ENCODE measurements at places on chromosomes 2 and 18. TPM values are rescaled to one million over a fixed set of nuclear protein-coding genes. Genes with fewer than 3 reads are reported as not detected.

DNA sequence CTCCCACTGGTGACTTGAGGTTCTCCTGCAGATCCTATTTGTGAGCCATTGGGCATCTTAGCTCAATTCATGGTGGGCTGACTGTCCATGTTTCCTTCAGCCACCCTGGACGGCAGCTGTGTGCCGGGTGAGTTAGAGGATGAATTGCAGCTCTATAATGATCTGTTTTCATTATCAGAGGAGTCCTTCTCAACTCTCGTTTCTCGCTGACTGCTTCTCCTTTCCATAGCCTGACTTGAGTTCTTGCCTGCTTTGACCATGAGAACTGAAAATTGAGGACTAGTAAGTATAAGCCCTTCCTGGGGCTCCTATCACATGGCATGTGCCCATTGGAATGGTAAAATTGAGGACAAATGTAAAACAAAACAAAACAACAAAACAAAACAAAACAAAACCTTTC is 121.8 kb downstream of the CDC42EP3 start:
- no peak for DNase-seq

DNA sequence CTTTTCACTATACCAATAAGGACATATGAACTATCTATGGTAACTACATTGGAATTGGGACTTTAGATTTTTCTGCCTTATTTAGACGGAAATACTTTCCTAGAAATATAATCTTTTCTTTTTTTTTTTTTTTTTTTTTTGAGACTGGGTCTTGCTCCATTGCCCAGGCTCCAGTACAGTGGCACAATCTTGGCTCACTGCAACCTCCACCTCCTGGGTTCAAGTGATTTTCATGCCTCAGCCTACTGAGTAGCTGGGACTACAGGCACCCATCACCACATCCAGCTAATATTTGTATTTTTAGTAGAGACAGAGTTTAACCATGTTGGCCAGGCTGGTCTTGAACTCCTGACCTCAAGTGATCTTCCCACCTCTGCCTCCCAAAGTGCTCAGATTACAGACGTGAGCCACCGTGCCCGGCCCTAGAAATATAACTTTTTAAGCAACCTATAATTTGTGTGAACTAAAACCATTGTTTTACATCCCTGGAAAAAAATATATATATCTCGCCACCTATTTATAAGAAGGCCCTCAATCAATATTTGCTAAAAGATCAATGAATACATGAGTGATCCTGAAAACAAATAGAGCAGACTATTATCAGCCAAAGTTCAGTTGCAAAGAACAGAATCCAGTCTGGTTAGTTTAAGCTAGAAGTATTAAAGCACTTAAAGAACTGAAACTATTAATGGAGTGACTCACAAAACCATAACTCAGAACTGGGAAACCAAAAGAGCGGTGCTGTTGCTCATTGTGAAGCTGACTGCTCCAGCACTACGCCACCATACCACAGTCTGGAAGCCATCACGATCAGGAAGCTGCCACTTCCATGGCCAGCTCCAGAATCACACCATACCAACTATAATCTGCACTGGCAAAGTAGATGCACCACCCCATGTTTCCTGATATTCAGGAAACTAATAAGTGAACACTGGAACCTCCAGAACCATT is 8.4 kb upstream of the HNRNPLL start:
- no peak for DNase-seq

GRCh38 chr2:15201009-15201408 is 360.1 kb downstream of the NBAS start:
- no peak for DNase-seq

Gene CAPN13
- total RNA-seq, result not detected

DNA sequence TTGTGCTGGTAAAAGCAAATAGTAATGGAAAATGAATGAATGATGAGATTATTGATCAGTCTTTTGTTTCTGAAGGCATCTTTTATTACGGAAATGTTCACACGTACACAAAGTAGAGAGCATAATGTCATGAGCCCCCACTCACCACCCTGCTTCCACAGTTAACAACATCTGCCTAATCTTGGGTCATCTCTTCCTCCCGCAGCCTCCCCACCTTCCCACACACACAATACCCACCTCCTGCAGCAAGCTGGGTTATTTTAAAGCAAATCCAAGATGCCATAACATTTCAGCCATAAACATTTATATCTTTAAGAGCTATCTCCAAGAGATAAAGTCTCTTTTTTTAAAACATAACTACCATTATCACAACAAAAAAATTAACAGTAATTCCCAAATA is 36.3 kb downstream of the CYP27C1 start:
- no peak for DNase-seq

GRCh38 chr18:61400016-61400635 is 66.9 kb downstream of the CDH20 start:
- DNase-seq, result no peak

DNA sequence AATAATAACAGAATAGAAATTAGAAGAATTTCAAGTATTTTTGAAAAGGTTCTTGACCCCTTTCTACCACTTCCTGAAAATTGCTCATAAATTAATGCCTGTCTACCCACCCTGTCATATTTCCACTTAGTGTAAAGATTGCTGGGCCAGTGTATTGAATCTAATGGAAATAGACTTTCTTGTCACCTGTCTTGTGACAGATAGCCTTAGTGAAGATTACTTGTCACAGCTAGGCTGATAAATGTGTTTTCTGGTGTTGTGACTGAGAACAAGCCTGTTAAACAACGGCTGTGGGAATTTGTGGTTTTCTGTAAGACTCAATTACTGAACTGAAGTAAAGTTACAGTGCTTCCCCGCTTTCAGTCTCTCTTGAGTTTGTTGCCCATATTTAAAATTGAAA is 37.0 kb downstream of the PIK3C3 start:
- DNase-seq, result no peak

DNA sequence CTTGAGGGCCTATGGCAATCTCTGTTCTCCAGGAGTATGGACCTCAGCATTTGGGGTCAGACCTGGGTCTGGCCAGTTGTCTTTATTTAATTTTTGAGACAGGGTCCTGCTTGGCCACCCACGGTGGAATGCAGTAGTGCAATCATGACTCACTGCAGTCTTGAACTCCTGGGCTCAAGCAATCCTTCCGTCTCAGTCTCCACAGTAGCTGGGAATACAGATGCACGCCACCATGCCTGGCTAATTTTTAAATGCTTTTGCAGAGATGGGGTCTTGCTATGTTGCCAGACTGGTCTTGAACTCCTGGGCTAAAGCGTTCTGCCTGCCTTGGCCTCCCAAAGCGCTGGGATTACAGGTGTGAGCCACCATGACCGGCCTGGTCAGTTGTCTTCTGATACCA is 46.4 kb upstream of the INHBB start:
- no peak for DNase-seq

DNA sequence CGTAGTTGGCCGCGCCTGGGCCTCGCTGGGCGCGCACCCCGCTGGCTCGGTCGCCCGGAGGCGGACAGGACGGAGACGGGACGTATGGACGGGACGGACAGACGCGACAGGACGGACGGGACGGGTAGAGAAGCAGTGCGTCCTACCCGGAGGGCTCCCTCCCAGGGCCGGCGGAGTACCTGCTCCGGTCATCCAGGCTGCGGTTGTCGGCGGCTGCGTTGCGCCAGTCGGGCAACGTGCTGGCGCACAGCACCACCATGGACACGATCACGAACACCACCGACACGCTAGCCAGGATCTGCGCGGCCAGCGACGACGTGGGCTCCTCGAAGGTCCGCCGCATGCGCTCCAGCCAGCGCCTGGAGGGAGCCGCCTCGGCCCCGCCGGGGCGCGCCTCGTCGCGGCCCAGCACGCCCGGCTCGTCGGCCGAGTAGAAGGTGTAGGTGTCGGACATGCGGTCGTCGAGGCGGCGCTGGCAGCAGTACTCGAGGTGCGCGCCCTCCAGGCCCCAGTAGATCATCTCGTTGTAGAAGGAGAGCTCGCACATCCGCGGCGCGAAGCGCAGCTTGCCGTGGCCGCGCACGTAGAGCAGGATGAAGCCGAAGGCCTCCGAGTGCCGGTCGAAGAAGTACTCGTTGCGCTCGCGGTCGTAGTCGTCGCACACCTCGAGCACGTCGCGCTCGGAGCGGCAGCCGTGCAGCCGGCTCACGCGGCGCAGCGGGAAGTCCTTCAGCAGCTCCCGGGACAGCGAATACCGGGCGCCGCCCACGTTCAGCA is 903 bp downstream of the KCNG3 start:
- DNase-seq, result no peak

Gene RBKS
- total RNA-seq, result 4.2 TPM

- DNase-seq, result no peak
Measured at GRCh38 chr2:228768818-228769217, 502.3 kb downstream of the PID1 start.

Gene CPO
- total RNA-seq, result not detected

Data from Right ventricle myocardium superior (tissue), 1 donor.